Cerebellar nuclear complex (tissue), 1 donor: ENCODE measurements at places on chromosomes 16 and 17.

DNA sequence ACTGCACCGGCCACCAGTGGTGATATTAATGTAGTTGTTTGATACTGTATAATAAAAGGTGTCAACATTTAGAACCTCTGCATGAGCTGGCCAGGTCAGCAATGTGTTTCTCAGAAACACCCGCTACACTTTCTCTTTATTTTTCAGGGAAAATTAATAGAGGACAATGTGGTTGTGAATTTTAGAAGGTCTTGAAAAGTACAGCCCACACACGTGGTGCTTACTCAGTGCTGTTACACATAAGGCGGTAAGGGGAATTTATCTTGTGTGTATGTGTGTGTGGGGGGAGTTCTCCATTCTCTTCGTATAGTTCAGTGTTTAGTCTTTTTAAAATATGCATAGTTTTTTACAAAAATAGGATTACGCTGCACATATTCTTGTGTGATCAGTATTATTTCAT lies 4.4 kb upstream of the ZFP1 start:
- no peak for DNase-seq

DNA sequence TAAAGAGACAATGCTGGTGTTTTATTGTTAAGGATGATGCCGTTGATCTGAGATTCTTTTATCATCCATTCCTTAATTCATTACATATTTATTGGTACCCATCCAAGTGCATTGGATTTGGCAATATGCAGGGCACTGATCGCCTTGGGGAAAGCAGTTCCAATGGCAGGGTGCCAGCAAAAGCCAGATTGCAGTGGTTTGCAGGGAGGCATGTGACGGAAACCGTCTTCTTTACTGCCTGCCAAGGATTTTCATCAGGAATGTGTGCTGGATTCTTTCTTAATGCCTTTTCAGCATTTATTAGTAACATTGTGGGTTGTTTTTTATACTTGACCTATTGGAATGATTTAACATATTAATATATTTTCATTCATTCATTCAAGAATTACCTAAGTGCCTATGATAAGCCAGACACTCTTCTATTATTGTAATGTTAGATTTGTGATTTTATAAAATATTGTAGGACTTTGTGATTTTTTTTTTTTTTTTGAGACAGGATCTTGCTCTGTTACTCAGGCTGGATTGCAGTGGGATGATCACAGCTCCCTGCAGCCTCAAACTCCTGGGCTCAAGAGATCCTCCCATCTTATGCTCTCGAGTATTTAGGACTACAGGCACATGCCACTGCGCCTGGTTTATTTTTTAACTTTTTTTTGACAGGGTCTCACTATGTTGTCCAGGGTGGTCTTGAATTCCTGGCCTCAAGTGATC lies 93.4 kb upstream of the TNRC6A start:
- no peak for DNase-seq

DNA sequence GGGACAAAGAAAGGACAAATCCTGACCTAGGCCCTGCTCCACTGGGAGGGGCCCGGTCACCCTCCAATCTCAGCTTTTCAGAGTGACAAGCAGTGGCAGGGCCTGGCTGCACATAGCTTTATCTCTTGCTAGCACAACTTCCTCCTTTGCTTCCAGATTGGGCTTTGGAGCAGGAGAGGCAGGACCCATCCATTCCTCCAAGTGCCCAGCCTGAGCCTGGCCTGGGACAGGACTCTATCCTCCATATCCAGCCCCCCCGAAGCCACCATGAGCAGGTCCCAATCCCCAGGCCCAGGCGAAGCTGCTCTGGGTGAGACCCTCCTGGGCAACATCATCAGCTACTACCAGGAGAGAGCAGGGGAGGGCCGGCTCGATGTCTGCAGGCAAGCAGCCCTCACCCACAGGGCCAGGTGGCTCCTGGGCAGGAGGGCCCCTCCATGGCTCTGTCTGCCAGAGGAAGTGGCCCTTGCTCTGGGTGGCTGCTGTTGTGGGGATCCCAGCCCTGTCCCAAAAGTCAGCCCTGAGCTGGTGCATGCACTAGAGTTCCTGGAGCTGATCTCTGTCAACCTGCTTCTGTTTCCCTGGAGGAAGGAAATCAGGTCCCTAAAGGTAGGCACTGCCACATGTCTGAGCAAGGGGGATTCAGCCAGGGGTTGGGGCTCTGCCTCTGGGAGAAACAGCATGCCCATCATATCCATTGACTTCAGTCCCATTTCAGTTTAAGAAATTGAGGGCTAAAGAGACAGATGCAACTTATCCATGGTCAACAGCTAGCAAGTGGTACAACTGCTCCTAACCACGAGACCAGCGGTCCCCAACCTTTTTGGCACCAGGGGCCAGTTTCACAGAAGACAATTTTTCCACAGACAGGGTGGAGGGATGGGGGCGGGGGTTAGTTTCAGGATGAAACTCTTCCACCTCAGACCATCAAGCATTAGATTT lies 58.9 kb downstream of the TK2 start:
- DNase-seq = no peak

GRCh38 chr16:54928016-54928356 lies 2.7 kb upstream of the IRX5 start:
- DNase-seq = no peak

- DNase-seq = no peak
Measured at GRCh38 chr17:4487820-4488716, 10.6 kb upstream of the SPNS2 start.

DNA sequence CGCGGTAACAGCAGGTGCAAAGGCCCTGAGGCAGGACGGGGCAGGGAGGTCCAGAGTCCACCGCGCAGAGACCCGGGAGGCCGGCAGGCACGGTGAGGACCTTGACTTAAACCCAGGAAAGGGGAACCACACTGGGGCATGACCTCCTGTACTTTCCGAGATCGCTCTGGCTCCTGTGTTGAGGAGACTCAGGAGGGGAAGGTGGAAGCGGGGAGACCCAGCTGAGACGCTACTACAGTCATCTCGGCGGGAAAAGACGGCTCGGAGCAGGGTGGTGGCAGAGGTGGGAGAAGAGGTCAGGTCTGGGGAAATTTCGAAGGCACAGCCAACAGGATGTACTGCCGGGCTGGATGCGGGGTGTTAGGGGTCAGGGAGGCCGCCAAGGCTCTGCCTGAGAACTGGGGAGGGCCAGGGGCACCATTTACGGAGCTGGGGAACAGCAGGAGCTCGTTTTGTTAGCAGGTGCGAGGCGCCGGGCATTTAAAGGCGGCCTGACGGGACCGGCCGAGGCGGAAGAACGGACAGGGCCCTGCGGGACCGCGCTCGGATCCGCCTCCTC lies 22.3 kb downstream of the NPTX1 start:
- no peak for DNase-seq

DNA sequence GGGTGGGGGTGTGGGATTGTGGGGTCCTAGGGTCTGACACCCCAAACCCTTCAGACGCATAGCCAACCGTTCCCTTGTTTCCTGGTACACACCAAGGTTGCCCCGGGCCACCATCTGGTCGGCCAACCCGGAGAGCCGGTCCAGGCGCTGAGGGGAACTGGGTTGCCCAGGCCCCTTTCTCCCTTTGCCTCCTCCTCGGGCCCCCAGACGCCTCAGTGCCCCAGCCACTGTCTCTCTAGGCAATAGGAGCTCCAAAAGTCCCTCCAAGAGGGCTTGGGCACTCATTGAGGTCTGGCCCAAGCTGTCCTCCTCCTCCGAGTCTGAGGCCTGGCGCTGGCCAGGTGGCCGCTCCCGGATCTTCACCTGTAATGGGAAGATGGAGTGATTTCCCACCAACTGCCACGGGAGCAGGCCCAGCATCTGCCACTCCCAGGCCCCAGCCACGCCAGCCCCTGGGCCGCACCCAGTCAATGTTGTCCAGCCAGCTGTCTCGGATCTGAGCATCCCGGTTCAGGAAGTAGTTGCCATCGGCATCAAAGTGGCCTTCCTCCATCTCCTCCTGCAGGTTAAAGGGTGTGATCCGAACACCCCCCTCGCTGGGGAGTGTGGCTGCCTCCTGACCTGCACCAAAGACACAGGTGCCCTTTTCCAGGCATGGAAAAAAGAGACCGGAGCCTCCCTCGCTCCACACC lies 1.5 kb downstream of the CD2BP2 start:
- no peak for DNase-seq

DNA sequence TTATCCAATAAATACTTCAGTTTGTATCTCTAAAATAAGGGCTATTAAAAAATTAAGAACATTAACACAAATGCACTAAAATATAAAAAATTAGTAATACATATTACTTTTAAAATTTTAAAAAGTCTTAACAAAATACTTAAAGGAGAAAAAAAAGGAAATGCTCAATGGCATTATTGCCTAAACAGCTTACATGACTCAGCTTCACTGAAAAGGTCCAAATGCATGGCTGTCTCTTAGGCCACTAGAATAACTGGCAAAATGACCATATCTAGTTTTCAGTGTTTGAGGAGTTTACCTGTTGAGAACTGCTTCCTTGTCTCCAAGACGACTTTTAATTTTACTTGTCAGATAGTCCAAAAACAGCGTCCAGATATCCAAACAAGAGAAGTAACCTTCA lies 66.0 kb downstream of the XPO6 start:
- DNase-seq = no peak

- DNase-seq = no peak
Measured at GRCh38 chr17:78839235-78839761, 1.3 kb downstream of the USP36 start.

GRCh38 chr16:2955438-2955778 lies 8.7 kb upstream of the KREMEN2 start:
- no peak for DNase-seq

DNA sequence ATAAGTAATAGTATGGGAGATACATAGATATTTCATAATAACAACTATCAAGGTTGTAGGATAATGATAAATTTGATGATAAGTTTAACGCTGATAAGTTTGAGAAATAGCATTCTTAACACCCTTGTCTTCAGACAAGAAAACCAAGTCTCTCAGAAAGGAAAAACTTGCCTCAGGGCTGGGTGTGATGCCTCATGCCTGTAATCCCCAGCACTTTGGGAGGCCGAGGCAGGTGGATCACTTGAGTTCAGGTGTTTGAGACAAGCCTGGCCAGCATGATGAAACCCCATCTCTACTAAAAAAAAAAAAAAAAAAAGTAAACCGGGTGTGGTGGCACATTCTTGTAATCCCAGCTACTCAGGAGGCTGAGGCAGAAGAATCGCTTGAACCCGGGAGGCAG lies 90.7 kb downstream of the SHISA9 start:
- DNase-seq = no peak

DNA sequence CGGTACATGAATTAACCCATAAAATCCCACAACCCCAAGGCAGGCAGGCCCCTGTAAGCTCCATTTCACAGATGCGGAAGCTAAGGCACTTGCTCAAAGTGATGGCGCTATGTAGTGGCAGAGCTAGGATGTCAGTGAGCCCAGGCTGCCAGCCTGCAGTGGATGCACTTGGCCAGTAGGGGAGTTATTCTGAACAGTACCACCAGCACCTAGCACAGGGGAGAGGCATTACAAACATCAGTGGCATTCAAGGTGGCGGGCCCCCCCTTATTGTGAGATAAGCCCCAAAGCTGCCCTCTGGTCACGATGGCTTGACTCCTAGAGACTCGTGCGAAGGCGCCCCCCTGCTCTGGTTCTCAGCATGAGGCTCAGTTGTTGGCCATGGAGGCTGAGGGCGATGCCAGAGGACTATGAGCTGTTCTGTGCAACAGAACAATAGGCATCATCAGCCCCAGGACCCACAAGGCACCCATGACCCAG lies 33.8 kb downstream of the GTF3C1 start:
- DNase-seq = no peak

GRCh38 chr16:727291-727977 lies 528 bp downstream of the HAGHL start:
- DNase-seq = no peak

DNA sequence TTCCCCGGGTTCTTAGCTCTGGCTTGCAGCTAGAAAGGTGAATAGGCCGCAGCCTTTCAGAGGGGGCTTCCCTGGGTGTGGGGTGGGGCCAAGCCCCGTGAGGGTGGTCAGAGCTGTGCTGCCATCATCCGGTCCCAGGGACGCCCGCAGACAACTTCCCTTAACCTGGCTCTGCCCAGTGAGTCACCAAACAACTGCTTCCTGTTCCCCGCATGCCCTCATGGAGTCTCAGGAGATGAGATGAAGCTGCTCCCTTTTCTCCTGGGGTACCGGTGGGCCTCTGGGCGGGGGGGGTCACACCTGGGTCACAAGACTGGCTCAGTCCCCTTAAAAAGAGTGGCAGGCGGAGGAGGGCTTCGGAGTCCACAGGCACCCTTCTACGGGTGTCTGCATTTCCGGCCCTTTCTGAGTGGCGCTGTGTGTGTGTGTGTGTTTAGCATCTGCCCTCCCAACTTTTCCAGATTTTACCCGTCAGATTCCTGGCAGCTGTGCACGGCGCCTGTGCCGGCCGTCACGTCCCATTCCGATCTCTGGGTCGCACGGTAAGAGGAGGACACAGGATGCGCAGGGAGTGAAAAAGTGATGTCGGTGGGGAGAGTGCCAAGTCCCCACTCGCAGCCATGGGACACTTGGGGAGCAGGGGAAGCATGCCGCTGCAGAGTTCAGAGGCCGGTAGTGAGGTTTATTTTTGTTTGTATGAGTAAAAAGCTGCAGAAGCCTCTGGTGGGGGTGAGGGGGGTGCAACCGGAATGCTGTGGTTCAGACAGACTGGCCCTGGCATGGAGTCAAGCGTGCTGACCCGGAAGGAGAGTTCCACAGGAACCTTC lies 16.8 kb downstream of the HIC1 start:
- DNase-seq = no peak

DNA sequence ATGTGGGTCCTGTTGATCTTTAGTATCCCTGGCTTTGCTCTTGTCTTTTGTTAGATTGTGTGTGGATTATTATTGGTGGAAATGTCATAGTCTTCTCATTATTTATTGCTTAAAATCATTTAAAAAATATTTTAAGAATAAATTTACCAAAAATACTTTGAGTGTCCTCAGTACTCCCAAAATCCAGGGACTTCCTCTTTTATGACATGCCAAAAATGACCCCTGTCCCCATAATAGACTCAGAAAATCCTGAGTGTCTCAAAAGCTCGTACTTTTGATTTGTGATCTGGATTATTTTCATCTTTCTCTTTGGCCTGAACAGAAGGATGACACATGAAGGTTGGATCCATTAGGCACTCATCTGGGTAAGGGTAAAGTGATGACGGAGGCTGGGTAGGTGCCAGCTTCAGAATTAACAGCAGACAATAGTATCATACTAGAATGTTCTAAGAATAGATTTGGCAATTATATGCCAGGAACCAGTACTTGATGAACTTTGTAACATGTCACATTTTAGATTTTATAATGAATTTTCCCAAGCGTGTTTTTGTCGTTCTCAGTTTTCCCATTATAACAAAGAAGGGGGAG lies 602.2 kb upstream of the CDH8 start:
- DNase-seq = no peak
